ENCODE measurements at places on chromosomes 7 and 10.

GRCh38 chr7:97959046-97959445 is 30.9 kb downstream of the OCM2 start:
- DNase-seq = no peak

GRCh38 chr7:158066085-158066484 is 521.5 kb downstream of the PTPRN2 start:
- DNase-seq = no peak

DNA sequence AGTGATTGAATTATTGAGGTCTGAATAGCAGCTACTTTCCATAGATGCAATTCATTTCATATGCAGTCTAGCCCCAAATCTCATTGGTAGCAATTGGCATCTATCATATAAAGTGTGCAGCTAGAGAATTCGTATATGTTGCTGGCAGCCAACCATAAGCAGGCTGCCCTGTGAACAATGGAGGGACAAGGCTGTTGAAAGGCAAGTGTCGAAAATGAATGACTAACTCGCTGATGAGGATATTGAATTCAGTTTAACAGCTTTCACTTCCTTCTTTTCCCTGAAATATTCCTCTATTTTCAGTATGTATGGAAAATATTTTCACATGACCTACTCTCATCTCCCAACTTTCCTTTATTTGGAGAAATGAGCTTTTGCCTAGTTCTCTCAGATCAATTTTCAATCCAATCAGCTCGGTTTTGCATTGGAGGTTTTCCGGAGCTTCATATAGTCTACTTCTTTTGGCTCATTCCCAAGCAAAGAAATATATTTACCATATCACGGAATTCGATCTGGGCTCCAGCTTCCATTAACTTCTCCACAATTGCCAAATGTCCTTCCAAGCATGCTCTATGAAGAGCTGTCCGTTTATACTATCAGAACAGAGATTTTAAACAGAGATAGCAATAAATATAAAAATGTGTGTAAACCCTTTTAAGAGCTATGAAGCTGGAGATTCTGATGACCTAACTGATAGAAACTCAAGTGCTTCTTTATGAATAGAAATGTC is 3.5 kb downstream of the ANKRD1 start:
- DNase-seq = no peak

DNA sequence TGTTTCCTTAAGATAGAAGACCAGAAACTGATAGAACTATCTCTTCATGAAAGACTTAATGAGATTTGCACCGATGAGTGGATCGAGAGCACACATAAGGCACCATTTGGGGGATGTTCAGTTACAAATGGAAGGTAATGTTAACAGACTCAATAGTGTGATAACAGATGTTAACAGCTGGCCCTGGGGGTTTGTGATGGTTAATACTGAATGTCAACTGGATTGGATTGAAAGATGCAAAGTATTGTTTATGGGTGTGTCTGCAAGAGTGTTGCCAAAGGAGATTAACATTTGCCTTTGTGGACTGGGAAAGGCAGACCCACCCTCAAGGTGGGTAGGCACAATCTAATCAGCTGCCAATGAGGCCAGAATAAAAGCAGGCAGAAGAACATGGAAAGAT is 130.5 kb upstream of the DGKB start:
- DNase-seq = no peak

DNA sequence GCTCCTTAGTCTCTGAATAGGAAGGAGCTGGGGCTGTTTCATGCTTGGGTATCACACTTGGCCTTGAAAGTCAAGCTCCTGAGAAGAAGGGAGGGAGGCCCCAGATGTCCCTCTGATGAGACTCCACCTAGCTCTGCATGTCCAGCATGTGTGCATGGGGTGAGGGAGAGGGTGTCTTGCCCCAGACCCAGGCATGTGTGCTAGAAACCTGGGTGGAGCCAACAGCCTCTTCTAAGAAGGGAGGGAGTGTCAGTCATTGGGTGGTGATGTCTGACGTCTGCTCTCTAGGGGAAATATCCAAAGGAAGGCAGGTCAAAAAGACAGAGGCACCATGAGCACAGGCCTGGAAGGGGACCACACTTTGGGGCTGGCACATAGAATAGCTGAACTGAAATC is 159.0 kb downstream of the CDH23 start:
- DNase-seq = no peak

GRCh38 chr10:86668297-86669165 is at the start of gene LDB3:
LDB3 (plus strand) TSS chr10:86668511; CDS start chr10:86668692, 181 bp downstream.
- DNase-seq = no peak

- no peak for DNase-seq
Observed at GRCh38 chr7:92569137-92569536, 21.1 kb downstream of the FAM133B start.

DNA sequence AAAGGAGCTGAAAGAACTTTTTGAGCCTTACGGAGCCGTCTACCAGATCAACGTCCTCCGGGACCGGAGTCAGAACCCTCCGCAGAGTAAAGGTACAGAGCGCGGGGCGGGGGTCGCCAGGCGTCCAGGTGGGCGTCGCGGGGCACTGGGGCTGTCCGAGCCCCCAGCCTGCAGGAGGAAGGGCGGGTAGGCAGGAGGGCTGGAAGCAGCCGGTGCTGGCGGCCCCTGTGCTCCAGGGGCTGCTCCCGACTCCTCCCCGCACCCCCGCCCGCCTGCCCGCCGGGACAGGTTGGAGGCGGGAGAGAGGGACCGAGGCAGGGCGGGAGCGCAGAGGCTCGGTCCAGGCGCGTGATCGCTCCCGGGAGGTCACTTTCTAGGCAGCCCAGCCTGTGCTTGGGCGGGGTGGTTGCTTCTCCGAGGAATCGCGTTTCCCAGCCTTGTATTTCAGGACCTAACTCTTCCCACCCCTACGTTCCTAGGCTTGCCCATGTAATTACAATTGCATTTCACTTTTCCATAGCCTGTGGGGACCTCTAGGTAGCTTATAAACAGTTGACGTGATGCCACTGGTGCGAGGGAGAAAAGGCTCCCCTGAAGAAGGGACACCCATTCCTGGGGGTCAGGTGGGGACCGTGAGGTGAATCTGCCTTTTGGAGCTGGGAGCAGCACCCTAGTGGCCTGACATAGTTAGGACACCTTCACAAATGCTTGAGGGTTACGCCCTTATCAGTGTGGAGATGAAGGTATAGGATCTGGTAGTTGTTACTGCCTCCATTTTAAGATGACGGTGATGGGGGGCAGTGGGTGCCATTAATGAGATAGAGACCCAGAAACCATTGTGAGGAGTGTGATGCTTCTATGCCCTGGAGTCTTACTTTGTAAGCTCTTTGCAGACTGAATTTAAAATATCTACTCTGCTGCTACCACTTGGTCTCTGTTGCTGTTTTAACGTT is 148.2 kb downstream of the CELF2 start:
- peak; percentile 71 for DNase-seq

DNA sequence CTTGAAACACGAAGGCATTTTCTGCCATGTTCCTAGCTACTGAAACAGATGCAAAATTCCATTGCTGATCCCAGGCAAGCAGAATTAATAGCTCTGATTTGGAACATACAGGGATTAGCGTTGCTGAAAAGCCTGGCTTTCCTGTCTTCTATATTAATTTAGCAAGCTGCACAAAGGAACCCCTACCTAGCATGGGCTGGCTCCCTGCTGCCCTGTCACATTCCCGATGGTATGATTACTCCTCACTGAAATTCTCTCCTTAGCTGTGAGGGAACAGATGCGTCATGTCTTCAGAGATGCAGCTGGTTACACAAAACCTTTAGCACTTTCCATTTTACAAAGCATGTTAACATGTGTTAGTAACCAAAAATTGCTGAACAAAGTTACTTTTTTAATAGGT is 878.9 kb downstream of the TYW1 start:
- no peak for DNase-seq

All from thymus (tissue), 14 donors.